ENCODE measurements at places on chromosomes 16 and 17.

DNA sequence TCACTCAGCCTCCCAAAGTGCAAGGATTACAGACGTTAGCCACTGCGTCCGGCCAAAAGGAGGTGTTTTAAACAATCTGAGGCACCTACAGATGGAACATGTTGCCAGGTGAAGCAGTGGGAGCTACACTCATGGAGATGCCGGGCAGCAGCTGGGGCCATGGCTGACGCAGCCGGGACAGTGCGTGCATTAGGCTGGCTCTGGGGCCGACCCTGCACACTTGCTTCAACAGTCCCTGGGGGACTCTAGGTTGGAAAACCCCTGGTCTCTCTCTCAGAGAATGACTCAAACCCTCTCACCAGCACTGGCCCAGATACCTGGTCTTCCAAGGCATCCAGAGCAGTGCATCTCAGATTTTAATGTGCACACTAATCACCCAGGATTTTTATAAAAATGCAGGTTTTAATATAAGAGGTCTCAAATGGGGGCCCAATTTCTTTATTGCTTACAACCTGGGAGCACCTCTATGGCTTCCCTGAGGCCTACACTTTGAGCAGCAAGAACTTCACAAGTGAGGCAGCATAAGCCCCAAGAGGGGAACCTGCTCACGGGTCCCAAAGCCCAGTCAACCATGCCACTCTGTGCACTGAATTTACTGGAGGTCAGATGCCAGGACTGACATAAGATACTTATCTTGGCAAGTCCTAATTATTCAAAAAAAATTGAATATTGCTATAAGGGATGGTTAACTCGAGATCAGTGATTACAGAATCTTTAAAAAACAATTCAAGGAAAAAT, 70.8 kb upstream of the TRAP1 start:
- DNase-seq: no peak

- no peak for DNase-seq
Measured at GRCh38 chr17:42543190-42544079, 7.4 kb downstream of the NAGLU start.

GRCh38 chr17:63293323-63294075, 152.6 kb downstream of the CYB561 start:
- peak; percentile 43 for DNase-seq

- no peak for DNase-seq
Measured at GRCh38 chr16:82634955-82635610, 8.3 kb downstream of the CDH13 start.

DNA sequence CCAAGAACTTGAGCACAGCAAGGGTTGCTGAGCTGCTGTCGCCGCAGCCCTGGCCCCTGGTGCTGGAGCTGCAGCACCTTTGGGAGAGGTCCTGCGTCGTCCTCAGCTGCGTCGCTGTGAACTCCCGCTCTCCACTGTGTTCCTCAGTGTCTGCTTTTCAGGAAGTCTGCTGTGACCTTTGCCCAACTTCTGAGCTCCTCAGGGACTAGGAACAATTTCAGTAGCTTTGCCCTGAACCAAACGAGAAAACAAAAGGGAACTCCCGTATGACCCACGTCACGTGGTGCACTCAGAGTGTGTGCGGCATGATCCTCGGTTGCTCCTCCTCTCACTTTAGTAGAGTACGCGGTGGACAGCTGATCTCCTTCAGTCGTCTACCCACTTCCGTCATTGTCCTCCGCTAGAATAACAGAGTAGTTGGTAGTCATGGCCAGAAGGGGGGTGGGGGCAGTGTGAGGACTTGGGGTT, 44.2 kb downstream of the WDR45B start:
- no peak for DNase-seq

DNA sequence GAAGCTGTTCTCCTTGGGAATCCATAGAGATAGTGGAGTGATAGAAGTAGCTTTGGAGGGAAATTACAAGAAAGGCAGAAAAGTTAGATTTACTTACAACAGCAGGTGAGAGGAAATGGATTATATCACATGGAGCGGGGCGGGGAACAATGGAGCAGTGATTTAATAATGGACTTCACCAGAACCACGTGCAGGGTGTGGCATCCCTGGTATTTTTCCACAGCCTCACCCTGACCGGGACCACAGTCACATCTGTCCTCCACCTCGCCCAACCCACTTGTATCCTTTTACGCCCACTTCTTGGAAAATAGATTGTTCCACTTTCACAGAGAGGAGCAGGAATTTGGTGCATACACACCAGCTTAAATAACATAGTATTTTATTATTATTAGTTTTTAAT, 15.9 kb upstream of the CYB5B start:
- DNase-seq: peak; percentile 89

DNA sequence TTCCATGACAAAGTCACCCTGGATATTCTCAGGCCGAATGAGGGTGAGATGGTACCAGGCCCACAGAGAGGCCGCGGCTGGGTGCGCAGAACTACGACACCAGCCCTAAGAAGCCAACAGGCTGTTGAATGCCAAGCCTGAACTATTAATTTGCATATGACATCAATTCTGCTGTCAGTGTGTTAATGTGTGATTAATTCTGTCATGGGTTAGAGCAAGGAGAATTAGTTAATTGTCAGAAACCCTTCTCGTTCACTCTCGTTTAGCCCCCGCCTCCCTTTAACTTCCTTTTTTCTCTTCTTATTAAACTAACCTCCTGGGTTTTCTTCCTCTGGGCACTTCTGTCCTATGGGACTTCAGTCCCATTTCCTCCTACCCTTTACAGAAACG, 123.4 kb downstream of the ZFHX3 start:
- no peak for DNase-seq

DNA sequence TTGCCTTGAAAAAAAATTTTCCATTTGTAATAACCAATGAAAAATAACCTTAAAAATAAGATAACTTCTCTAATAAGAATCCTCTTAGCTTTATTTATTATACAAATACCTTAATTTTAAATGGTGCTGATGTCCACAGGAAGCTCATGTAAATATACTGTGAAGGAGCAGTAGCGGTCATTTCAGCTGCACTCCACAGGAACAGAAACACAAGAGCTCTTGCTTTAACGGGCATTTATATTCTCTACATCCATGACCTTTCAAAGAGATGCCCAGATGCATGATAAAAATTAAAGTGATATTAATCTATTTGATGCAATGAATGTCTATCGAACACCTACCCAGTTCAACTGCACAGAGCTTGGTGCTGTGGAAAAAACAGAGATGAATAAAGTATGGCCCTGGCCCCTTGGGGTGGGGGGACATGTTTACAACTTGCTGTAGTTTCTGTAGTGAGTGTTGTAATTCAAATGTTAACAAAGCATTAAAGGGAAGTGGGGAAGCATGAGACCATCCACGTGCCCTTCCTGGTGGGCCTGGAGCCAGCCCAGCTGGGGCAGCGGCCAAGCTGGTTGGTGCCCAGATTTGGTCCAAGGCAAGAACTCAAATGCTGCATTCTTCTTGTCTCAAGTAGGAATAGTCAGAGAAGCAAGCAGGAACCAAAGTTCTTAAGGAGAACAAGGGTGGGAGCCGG, 47.9 kb downstream of the IQCK start:
- DNase-seq: no peak

- DNase-seq: peak; percentile 85
Measured at GRCh38 chr16:71474864-71475263, 12.8 kb upstream of the ZNF23 start.

DNA sequence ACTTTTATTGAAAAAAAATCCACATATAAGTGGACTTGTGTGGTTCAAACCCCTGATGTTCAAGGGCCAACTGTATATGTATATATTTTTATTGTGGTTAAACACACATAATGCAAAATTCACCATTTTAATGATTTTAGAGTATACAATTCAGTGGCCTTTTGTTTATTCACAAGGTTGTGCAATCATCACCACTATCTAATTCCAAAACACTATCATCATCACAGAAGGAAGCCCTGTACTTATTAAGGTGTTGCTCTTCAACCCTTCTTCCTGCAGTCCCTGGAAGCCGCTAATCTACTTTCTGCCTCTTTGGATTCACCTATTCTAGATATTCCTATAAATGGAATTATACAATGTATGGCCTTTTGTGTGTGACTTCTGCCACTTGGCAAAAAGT, 23.0 kb downstream of the MAP2K6 start:
- no peak for DNase-seq

DNA sequence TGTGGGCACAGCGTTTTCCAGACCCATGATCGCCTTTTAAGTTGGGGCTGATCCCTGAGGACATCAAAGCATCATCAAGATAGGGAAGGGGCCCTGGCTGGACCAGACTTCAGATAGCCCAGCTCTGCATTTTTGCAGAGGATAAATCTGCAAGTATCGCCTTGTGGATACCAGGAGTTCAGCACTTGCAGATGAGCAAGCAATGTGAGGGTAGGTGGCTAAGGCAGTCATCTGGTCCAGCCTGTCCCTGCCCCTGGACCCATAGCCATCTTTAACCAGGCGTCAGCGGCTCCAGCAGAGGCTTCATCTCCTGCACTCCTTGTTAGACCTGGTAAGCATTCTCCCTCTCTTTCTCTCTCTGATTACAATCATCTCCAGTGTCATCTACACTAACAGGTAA, 9.0 kb upstream of the MRPS23 start:
- no peak for DNase-seq

DNA sequence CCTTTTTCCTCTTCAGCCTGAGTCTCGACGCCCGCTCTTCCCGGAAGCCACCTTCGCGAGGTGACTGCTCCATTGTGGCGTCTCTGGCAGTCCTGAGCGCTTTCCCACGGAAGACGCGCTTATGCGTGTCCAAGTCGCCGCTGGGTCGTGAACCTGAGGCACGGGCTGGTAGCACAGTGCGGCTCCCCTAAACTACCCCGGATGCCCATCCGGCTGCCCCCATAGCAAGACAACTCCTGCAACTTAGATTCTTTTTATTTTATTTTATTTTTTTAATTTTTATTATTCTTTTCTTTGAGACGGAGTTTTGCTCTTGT, 2.1 kb upstream of the ESRP2 start:
- DNase-seq: no peak

DNA sequence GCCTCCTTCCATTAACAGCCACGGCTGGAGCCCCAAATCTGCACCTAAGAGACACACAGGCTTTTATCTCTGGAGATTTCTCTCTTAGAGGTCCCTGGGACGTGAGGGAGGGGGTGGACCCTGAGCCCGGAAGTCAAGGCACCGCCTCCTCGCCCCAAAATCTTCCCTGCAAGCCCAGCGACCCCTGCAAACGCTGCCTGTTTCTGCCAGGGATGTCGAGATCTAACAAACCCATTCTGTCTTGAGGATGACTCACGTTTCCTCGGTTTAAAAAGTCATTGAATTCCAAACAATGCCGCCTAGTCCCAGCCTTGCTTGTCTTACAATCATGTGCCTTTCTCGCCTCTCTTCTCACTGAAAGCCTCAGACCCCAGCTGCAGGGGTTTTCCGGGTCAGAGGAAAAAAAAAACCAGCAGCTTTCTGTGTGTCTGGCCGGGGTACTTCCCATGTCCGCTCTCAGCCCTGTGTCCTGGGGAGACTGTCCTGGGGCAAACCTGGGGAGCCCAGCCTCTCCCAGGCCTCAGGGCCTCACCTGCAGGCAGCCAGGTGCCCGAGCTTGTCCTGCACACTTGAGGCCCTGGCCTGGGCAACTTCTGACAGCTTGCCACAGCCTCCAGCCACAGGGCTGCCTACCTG, 15.4 kb downstream of the ARL2BP start:
- peak; percentile 79 for DNase-seq

Data from A172 (cell line).